ENCODE measurements at places on chromosomes 7 and 10.

DNA sequence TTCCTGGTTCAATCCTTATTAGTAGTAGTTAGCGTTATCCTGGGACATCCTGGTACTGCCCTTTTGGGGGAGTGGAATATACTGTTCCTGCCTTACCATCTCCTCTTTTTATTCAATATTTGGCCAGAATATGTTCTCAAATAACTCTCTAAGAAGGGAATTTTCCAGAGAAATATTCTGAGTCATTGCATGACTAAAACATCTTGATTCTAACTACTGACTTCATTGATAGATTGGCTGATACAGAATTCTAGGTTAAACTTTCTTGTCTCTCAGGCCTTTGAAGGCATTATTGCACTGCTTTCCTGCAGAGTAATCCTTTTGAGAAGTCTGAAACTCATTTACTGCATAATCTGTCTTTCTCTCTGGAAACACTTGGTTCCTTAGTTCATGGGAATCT lies 275.5 kb upstream of the DGKB start:
- DNase-seq, result no peak

DNA sequence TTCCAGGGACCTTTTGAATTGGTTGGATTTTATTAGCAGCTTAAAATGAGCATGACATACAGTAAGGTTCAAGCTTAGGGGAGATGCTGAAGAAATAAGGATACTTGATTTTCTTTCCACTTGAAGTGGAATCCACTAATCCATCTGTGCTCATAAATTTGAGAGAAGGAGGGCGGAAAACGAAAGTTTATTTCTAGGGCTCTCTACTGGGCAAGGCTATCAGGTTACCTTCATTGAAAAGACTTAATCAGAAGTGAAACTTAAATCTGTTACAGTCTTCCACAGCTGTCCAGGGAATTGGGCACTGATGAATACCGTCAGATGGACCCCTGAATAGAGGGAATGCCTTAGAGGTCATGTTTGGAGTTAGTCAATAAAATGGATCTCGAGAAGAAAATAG lies 21.8 kb downstream of the AUTS2 start:
- no peak for DNase-seq

DNA sequence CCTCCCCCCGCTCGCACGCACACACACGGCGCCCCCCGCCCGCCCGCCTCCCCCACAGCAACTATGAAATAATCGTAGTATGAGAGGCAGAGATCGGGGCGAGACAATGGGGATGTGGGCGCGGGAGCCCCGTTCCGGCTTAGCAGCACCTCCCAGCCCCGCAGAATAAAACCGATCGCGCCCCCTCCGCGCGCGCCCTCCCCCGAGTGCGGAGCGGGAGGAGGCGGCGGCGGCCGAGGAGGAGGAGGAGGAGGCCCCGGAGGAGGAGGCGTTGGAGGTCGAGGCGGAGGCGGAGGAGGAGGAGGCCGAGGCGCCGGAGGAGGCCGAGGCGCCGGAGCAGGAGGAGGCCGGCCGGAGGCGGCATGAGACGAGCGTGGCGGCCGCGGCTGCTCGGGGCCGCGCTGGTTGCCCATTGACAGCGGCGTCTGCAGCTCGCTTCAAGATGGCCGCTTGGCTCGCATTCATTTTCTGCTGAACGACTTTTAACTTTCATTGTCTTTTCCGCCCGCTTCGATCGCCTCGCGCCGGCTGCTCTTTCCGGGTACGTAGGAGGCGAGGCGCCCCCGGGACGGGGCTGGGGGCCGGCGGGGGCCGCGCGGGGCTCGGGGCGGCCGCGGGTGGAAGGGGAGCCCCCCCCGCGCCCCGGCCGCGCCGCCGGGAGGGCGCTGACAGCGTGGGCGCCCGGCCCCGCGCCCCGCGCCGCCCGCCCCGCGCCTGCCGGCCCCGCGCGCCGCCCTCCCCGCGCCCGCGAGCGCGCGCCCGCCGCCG lies 441 bp downstream of the BMI1 start:
- no peak for DNase-seq

DNA sequence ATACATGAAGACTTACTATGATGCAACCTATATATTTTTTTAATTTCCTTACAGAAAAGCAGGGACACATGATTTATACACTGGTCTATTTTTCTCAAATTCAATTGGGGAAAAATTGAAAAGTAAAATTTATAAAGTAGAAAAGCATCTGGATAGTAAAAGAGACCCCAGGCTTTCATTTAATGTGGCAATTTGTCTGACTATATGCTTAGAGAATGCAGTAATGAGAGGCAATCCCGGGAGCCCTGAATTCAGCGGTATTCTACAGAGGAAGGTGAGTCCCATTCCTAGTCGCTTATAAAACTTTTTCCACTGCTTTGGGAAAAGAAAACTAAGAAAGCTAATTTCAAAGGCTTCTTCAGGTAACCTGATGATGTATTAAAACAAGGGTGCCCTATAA lies 167.1 kb downstream of the SEMA3D start:
- DNase-seq, result no peak

- no peak for DNase-seq
Measured at GRCh38 chr7:86968618-86969017, 90.8 kb downstream of the ELAPOR2 start.

GRCh38 chr10:123557366-123558108 lies 108.6 kb upstream of the GPR26 start:
- no peak for DNase-seq

DNA sequence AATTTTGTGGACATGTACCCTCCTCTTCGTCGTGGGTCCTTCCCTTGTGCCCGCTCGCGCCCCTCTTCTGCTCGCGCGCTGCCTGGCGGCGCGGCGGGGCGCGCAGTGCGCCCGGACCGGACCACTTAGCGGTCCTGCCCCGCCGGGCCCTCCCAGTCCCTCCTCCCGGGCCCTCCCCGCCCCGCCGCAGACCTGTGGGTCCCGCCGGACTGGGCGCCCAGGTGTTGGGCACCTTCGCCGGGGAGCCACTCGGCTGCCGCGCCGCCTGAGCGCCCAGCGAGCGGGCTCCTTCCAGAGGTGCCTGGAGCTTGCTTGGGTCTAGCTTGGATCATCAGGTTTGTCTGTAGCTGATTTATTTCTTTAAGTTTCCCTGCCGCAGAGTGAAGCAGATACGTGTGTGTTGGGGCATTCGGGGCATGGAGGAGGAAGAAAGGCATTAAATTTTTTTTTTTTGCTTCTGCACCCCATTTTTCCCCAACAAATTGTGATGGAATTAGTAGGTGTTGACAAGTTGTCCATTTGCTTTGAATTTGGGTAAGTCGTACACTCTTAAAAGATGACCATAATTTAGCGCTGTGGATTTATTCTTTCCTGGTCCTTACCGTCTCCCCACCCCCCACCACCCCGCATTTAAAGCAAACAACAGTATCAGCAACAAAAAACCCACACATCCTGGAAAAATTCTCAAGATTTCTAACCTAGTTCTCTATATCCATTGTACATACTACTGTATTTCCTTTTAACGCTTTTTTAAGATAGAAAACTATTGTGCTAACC lies 905 bp downstream of the C1GALT1 start:
- DNase-seq, result no peak

- no peak for DNase-seq
Measured at GRCh38 chr10:70272925-70273316, 10.9 kb downstream of the NPFFR1 start.

GRCh38 chr10:25017154-25017590 lies 760 bp downstream of the THNSL1 start:
- peak; percentile 11 for DNase-seq

DNA sequence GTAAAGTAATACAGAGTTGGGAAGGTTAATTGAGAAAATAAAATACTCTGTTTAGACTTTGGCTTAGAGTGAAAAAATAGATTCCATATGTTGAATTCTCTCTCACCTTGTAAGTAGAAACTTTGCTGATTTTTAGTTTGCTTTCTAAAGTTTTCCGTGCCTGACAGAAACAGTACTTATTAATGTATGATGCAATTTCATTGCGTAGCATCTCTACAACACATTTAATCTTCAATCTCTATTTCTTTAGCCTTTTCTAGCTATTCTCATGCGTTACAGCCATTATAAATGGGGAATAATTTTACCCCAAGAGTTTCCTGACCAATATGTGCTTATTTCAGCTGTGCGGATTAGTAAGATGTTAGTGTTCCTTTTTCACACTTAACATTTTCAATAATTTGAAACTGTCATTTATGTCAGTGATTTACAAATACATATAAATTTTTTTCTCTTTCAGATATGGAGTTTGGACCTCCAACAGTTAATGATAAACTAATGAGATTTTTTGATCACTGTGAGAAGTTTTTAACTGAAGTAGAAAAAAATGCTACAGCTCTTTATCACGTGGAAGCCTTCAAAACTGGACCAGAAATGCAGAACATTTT lies 3.3 kb downstream of the MINPP1 start:
- DNase-seq, result no peak

GRCh38 chr7:50558294-50559053 lies 6.7 kb downstream of the DDC start:
- peak; percentile 96 for DNase-seq

DNA sequence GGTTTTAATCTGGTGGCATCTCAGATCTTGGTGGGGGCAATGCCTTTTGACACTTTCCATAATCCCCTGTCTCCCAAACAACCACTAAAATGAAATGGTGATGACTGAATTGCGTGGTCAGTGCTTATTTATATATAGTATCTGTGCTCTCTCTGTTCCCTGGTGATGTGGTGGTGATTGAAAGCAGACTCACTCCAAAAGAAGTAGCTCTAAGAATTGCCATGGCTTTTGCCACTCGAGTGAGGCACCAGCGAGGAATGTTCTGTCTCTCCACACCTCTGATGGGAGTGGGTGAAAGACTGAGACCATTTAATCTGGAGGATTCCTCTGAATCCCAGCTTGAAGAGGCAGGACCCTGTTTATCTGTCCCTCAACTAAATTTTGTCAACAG lies 2.8 kb downstream of the DUSP5 start:
- no peak for DNase-seq

DNA sequence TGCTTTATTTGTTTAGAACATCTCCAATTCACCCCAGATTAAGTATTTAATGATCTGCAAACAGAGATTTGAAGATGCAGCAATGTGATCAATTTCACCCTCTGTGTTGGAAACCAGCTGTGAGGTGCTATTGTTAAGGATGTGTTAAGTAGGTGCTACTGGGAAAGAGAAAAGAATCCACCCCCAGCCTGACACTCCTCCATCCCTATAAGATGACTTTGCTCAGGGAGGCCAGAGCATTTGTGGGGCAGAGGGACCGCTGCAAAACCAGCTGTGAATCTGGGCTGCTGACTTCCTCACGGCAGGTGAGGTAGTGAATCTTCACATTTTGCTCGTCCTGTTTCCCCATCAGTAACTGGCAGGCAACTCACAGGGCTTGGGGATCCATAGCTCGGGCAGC lies 297.5 kb downstream of the GFRA1 start:
- DNase-seq, result no peak

GRCh38 chr7:130383187-130383980 lies 3.1 kb downstream of the CPA1 start:
- no peak for DNase-seq

DNA sequence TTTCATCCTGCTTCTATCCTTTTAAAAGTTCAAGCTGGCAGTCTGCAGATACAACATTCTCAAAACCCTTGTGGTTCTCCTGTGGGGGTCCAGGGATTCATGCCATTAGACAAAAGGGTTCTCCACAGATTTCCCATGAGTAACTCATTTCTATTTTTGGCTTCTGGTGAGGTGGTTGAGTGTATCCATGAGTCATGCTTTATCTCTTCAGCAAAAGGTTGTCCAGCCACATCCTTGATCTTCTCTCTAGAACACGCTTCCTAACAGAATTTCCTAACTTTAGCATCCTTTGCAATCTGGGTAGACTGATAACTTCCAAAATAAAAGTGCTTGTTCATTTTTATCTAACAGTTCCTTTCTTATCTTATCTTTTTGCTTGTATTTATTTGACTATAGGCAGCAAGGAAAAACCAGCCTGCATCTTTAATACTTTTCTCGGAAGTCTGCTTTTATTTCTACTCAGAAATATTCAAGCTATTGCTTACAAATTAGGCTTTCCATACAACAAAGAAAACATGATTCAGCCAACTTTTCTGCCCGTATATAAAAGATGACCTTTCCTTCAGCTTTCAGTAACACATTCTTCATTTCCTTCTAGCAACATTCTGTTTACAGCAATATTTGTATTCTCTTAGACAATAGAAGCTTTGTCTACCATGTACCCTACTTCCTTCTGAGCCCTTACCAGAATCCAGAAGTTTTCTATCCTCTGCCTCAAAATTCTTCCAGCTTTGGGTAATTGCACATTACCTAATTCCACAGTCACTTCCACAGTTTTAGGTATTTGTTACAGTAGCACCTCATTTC lies 79.3 kb upstream of the IL6 start:
- DNase-seq, result no peak

- DNase-seq, result no peak
Measured at GRCh38 chr7:81317741-81318140, 398.9 kb upstream of the SEMA3C start.

- DNase-seq, result no peak
Measured at GRCh38 chr10:83229991-83230390, 909.3 kb upstream of the GHITM start.

- DNase-seq, result no peak
Measured at GRCh38 chr7:94250124-94250523, 144.6 kb upstream of the COL1A2 start.

DNA sequence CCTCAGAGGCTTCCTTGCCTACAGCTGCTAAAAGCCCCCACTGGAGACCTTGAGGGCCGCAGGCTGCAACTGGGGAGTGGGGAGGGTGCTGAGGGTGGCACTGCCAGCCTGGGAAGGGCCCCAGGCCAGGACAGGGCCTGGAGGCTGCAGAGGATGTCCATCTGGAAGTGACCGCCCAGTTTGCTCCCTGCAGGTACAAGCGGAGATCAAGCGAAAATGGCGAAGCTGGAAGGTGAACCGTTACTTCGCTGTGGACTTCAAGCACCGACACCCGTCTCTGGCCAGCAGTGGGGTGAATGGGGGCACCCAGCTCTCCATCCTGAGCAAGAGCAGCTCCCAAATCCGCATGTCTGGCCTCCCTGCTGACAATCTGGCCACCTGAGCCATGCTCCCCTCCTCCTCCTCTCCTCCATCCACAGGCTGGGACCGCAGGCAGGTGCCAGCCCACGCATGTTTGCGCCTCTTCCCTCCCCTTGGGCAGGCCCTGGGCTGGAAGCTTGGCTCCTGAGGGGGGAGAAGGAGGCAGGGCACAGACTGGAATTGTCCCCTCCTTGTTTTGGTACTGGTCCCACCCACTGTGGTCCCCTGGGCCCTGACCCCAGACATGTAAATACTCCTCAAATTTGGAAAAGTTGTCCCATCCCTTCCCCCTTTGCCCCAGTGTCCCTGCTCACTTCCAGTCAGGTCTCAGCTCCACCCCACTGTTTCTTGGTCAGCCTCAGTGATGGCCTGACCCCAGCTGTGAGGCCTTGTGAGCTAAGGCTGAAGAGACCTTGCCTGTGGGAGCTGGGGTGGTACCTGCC lies 54.4 kb downstream of the ADCYAP1R1 start:
- no peak for DNase-seq

- DNase-seq, result no peak
Measured at GRCh38 chr10:21002091-21002878, 105.2 kb upstream of the NEBL start.

DNA sequence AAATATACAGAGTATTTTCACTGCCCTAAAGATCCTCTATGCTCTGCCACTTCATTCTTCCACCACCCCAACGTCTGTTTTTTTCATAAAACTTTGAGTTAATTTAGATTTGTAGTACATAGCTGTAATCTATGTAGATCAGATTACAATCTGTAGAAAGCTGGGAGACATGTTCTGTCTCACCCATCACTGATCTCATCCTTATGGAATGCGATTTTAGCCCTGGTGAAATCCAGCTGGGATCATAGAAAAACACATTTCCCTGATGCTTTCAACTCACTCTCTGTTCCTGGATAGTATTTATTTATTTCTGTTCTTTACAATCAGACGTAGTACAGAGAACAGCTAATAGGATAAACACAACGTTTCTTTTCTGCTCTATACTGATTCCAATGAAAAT lies 521.0 kb downstream of the KIF20B start:
- DNase-seq, result no peak
